ENCODE measurements at places on chromosomes 6 and 20.

DNA sequence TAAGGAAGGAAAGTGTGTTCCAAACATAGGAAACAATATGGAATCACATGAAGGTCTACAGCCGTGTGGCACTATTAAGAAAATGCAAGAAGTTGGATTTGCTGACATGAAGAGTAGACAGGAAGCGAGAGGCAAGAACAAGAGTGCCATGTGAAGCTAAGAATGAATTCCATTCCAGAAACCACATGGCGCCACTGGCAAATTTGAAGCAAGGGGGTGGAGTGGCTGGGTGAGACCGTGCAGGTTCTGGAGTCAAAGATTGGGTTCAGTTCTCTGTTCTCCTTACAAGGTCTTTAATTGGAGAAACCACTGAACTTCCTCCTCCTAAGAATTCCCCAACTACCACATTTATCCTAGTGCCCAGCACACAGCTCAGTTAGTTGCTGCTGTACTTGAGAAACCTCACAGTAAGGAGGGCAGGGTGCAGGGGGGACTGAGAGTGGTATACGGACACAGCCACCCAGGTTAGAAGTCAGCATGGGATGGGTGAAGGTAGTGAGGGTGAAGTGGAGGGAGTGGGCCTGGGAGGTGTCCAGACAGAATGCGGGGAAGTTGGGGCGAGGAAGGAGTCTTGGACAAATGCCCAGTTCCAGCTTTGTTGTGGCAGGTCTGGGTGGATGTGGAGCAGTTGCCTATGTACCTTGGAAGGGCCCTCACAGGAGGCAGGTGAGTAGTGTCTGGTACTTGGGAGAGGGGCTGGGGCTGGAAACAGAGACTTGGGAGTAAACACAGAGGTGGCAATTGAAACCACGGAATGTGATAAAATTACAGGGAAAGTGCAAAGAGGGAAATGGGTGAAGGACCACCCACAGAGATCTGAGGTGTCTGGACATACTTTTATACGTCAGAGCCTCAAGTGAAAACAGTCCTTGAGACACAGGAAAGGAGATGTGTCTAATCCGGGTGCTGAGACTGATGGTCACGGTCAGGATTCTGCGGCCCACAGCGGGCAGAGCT is 14.3 kb downstream of the LYRM4 start:
- no peak for DNase-seq

DNA sequence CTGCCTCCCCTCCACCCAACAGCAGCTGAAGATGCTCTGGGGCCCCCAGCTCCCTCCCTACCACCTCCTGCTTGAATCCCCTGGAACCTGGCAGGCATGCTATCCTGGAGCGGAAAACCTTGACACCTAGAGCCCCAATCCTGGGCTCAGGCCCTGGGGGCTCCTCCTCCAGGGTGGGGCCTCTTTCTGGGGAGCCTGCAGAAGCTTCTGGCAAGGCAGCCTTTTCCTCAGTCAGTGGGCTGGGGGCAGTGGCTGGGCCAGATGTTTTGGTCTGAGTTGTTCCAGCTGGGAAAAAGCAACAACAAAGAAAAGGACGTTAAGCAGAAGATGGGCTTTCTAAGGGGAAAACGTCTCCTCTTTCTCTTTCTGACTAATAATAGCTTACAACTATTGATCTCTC is 21.1 kb downstream of the KIAA1755 start:
- DNase-seq, result no peak

- DNase-seq, result no peak
Measured at GRCh38 chr20:4067600-4068261, 52.4 kb upstream of the RNF24 start.

- DNase-seq, result peak; percentile 64
Measured at GRCh38 chr20:59820204-59821041, 113.0 kb downstream of the SYCP2 start.

GRCh38 chr6:169024047-169024660 is 229.5 kb downstream of the THBS2 start:
- peak; percentile 83 for DNase-seq

DNA sequence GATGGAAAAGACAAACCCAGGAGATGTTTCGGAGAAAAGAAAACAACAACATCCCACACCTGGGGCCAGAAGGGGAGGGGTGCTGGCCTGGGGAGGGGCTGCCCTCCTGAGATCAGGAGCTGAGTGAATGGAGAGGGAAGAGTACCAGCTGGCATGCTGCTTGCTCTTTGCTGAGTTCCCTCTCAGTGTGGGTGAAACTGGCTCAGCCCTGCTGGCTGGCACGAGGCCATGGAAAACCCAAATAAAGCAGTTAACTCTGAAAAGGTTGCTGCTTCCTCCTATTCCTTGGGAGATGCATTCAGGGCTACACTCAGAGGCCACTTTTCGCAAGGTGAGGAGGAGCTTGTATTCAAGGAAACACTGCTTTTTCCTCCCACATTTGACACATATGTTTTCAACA is 8.0 kb upstream of the KCNK16 start:
- DNase-seq, result no peak

GRCh38 chr6:109241199-109241598 is 141.1 kb downstream of the CD164 start:
- DNase-seq, result no peak

GRCh38 chr6:134034961-134035822 is 17.2 kb downstream of the SLC2A12 start:
- DNase-seq, result no peak

- no peak for DNase-seq
Measured at GRCh38 chr6:118283766-118284165, 264.3 kb upstream of the PLN start.

GRCh38 chr6:170043881-170044790 is 246.7 kb downstream of the DLL1 start:
- DNase-seq, result no peak

DNA sequence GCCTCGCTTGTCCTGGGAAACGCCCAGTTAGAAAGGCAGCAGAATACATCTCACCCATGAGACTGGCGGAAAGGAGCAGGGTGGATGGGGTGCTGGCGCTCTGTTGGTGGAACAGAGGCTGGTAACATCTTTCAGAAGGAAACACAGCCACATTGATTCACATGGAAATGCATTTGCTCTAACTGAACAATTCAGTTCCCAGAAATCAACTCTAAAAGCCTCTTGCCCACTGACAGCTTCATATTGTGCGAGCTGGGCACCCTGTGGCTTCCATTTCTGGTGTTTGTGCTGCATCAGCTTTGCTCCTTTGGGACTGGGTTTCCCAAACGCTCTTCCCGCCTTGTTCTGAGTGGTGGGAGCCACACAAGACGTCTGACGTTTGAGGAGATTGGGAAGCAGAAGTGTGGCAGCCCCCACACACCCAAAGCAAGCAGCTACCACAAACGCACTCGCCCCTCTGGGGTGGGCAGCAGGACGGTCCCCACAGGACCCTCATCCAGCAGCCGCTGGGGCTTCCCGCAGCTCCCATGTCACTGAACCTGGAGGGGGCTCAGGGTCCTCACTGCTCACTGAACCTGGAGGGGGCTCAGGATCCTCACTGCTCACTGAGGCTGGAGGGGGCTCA is 229.5 kb downstream of the ERMARD start:
- DNase-seq, result no peak

GRCh38 chr6:161273752-161274487 is at the start of gene AGPAT4:
AGPAT4 (minus strand) TSS chr6:161274061; CDS start chr6:161232213, 41,848 bp downstream.
- peak; percentile 88 for DNase-seq

DNA sequence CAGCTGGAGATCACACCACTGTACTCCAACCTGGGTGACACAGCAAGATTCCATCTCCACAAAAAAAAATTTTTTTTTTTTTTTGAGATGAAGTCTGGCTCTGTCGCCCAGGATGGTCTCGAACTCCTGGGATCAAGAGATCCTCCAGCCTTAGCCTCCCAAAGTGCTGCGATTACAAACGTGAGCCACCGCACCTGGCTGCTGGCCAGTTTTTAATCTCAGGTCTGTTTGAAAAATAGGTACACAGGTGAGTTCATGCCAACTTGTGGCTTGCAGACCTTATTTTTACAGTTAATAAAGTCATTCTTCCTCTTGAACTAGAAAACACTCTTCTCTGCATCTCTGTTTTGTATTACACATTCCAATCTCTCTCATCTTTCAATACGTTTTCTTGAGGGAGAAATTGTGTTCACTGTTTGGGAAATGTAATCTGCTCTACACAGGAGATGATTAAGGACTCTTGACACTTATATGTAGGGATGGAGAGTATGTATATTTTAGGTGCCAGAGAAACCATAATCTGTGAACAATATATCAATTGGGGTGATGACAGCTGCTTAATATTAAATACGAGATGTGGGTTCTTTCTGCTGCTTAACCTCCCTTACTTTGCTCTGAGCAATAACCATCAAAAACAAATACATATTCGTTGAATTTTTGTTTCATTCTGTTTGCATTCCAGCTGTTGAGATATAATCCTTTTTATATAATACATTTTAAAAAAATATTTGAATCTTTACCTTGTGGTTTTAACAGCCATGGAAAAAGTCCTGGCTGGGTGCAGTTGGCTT is 17.7 kb upstream of the RIPOR3 start:
- DNase-seq, result no peak

DNA sequence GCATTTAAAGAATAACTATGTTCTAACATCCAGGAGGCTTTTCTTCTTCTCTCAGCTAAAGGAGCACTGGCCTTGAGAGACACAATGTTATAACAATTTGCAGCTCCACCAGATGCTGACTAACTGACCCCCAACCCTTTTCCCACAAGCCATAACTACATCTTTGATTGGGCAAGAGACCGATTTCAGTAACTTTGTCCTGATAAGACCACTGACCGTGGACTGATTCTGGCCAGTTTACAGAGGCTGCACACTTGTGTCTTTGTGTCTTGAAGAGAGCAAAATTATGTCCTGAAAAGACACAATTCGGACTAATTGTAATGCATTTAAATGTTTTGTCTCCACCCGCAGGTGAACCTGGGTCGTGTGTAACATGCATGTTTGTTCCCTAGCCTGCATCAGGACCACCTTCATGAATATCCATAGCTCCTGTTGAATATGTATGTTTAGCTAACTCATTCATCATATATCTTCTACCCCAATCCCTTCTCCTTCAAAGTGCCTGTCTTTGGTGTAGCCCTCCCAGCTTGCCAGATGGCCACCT is 22.3 kb downstream of the ABRACL start:
- DNase-seq, result no peak

DNA sequence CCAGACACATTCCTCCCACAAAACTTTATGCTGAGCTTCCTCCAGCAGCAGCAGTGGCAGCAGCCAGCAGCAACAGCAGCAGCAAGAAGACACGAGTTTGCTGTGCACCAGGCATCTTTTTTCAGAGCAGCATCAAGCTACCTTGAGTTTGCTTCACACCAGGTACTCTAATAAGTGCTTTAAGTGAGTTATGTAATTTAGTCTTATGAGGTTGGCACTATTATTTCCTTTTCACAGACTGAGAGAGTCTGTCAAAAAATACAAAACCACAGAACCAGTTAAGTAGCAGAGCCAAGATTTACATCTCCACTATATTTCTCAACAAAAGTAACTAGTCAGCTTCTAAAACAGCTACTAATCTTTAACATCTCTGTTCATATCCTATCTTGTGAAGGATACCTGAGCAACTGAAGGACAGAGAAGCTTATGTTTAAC is 23.7 kb downstream of the RANBP9 start:
- no peak for DNase-seq

- no peak for DNase-seq
Measured at GRCh38 chr20:50455656-50456451, 54.3 kb upstream of the PTPN1 start.

GRCh38 chr20:58407966-58408557 is 19.0 kb downstream of the VAPB start:
- no peak for DNase-seq

DNA sequence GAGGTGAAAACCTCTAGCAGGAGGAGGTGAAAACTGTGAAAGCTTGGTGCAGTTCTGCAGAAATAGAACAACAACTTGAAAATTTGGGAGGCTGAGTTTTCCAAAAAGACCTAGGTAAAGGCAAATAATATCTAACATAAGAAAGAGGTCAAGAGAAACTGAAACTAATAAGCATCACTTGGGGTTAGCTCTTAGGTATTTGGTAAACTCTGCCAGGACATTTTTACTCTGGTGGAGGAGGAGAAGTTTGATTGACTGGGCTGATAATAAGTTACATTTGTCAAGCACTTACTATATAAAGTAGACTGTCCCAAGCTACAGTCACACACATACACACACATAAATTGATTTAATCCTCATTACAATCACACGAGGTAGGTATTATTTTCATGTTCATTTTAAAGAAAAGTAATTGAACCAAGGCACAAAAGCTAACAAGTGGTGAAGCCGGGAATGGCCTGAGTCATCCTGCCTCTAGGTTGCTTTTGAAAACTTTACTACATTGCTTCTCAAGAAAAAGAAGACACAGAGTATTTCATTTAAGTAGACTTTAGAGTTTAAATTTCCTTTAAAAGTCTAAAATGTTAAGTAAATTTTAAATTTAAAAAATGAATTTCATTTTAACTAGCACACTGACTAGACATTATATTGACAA is 275.5 kb downstream of the PTPRK start:
- DNase-seq, result no peak

DNA sequence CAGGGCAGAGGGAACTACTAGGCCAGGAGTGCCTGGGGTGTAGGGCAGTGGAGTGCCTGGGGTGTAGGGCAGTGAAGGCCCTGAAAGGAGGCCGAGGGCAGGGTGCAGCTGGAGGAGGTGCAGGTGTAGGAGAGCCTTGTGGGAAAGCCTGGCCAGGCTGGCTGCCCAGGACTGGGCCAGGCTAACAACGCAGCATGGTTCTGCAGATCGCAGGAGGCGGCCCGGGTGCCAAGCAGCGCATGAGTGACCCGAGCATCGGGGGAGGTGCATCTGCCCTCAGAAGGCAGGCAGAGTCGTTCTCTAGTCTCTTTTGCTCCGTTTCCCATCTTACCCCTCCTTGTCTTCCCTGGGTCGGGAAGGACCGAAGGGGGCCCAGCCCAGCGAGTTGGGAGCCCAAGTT is 151.5 kb upstream of the PHACTR3 start:
- DNase-seq, result no peak

DNA sequence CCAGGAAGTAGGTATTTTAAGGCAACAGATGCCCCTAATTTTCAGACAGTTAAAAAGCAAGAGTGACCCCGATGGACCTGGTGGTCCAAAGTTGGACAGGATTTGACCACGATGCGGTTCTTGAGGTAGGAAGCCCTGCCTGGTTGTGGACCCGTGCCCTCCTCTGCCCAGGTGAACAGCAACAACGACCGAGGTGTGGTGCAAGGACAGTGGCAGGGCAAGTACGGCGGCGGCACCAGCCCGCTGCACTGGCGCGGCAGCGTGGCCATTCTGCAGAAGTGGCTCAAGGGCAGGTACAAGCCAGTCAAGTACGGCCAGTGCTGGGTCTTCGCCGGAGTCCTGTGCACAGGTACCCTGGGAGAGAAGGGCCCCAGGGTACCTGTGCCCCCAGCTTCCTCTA is 18.7 kb downstream of the TGM6 start:
- DNase-seq, result peak; percentile 83

- no peak for DNase-seq
Measured at GRCh38 chr6:152093711-152094110, 286.2 kb downstream of the ESR1 start.
